Kidney epithelial cell (primary cell): ENCODE measurements at places on chromosomes 7 and 10.

DNA sequence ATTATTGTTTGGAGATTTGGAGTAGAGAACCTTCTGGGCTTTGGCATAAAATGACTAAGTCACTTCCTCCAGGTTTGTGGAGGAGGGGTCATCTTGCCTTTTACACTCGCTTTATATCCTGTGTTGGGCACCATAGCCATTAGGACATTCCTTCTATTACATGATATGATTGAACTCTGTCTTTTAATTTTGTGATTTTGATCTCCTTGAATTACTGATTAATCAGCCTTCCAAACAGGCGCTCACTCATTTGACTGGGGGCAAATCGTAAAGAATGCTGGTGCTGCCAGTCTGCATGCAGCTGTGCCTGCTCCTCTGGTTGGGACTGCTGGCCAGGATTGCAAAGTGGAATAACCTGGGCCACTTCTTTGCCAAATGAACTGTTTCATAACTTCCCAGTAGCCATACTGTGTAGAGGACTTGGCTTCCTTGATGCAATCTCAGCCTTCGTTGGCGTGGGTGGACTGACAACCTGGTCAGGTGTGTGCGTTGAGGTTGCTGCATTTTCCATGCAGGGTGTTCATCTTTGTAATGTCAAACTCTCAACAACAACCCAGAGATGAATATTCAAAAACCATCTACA is 65.9 kb upstream of the RAB11FIP2 start:
- no peak for DNase-seq

- no peak for DNase-seq
Observed at GRCh38 chr10:83680470-83680891, 458.8 kb upstream of the GHITM start.

DNA sequence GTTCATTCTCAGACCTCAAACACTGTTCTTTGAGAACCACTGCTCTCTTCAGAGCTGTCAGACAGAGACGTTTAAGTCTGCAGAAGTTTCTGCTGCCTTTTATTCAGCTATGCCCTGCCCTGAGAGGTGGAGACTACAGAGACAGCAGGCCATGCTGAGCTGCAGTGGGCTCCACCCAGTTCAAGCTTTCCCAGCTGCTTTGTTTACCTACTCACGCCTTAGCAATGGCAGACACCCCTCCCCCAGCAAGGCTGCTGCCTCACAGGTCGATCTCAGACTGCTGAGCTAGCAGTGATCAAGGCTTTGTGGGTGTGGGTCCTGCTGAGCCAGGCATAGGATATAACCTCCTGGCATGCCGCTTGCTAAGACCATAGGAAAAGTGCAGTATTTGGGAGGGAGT is 80.5 kb upstream of the CYP2C9 start:
- DNase-seq = no peak

- no peak for DNase-seq
Observed at GRCh38 chr7:517774-518629, 1.6 kb downstream of the PDGFA start.

- DNase-seq = no peak
Observed at GRCh38 chr10:8430321-8430720, 375.8 kb downstream of the GATA3 start.

DNA sequence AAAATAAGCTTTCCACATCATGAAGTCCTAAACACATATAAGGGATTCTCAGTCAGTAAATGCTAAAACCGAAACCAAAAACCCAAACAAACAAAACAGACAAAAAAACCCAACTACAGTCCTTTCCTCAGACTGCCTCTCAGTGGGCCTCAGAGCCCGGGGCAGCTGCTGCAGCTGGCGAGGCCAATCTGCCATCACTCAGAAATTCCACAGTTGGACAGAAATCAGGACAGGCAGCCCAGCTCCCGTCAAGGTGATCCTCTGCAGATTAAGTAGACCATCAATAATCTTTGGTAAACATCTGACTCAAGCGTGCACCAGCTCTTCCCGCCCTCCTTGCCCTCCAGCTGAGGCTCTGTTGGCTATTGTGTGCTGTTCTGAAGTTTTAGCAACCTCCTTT is 142.2 kb downstream of the ATXN7L1 start:
- no peak for DNase-seq

DNA sequence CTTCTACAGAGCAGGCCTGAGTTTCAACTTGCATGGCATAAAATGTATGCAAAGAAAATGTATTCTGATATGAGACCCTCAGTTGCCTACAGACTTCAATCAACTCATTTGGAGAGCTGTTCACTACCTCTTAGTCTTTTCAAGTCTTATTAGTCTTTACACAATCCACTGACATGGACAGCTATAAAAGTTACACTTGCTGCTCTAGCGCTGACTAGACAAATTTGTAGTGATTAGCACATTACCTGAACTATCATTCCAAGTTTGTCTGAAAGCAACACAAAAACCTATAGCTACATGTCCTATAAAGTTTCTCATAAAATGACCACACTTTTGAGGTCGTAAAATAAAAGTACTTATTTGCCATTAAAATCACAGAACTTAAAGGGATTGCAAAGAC is 83.9 kb downstream of the PARD3 start:
- no peak for DNase-seq

- DNase-seq = no peak
Observed at GRCh38 chr7:129465080-129465479, 30.8 kb downstream of the STRIP2 start.

DNA sequence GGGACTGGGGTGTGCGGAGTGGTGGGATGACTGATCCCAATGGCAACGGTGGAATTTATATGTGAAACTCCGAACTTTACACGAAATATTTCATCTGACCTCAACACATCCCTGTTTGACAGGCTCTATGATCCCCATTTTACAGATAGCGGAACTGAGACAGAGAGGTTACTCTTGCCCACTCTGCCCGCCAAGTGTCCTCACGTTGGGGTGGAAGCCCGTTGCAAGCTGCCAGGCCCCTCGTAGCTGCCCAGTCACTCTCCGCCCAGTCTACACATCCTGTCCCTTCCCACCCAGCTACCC is 397 bp upstream of the NFE2L3 start:
- DNase-seq = no peak

GRCh38 chr10:72756674-72757385 is 64.9 kb downstream of the MCU start:
- no peak for DNase-seq

- no peak for DNase-seq
Observed at GRCh38 chr7:111788286-111789047, 226.2 kb upstream of the IMMP2L start.
